ENCODE measurements at places on chromosomes 3 and 15.

- no peak overlapping the region for H3K4me3 ChIP-seq
- H3K27ac ChIP-seq: no peak overlapping the region
- no peaks in the 10 kb centered on the region for H3K36me3 ChIP-seq
- H3K4me1 ChIP-seq: no peaks in the 10 kb centered on the region
Observed at GRCh38 chr3:176401211-176401610, 796.1 kb downstream of the TBL1XR1 start.

- H3K27ac ChIP-seq: no peak overlapping the region
- no peaks in the 10 kb centered on the region for H3K4me1 ChIP-seq
- H3K27me3 ChIP-seq: no peaks in the 10 kb centered on the region
- H3K36me3 ChIP-seq: no peaks in the 10 kb centered on the region
- DNase-seq: no peak
- H3K4me3 ChIP-seq: no peak overlapping the region
Observed at GRCh38 chr3:195194559-195195206, 76.3 kb downstream of the XXYLT1 start.

- H3K27ac ChIP-seq: no peak overlapping the region
- DNase-seq: no peak
- no peaks in the 10 kb centered on the region for H3K36me3 ChIP-seq
- no peaks in the 10 kb centered on the region for H3K4me1 ChIP-seq
Observed at GRCh38 chr15:42073418-42073817, 20.9 kb downstream of the PLA2G4D start.

DNA sequence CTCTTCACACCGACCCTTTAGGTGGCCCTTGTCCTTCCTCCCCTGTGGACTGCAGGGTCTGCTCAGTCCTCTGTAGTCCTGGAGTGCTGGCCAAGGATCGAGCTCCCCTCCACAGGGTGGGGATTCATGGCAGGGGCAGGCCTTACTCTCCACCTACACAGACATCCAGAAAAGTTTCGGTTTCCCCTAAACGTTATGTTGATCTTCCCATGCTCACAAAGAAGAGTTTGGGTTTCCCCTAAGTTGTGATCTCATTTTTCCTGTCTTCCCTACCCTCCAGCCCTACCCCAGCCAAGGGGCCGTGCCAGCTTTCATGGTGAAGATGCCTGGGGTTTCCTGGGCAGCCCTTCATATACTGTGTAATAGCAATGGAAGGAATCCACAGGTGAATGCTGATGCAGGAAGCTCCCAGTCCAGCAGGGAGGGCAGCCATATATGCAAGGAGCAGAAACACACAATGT, 10.3 kb downstream of the STOML1 start:
- peak overlapping the region; percentile 79 for H3K27ac ChIP-seq
- H3K4me3 ChIP-seq: no peak overlapping the region
- no peaks in the 10 kb centered on the region for H3K36me3 ChIP-seq
- no peaks in the 10 kb centered on the region for H3K4me1 ChIP-seq

DNA sequence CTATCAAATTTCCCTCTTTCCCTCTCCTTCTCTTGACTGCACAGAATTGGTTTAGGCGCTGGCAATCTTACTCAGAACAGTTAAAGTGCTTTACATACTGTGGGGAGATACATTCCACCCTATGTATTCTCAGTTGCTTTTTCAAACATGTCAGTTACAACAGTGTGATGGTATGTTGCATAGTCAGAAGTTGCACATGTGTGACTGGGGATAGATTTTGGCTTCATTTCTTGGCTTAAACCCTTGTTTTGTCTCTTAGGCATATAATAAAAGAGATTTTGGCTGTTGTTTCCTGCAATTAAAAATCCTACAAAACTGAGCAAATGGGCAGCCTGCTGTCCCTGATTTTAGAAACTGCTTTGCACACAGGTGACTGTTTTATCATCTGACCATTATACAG, 86.7 kb downstream of the PIK3R4 start:
- H3K36me3 ChIP-seq: no peaks in the 10 kb centered on the region
- no peak overlapping the region for H3K27ac ChIP-seq
- no peaks in the 10 kb centered on the region for H3K27me3 ChIP-seq

GRCh38 chr15:92466834-92467233, 73.2 kb downstream of the ST8SIA2 start:
- DNase-seq: no peak
- no peak overlapping the region for H3K27ac ChIP-seq
- H3K36me3 ChIP-seq: no peaks in the 10 kb centered on the region
- no peaks in the 10 kb centered on the region for H3K4me1 ChIP-seq

DNA sequence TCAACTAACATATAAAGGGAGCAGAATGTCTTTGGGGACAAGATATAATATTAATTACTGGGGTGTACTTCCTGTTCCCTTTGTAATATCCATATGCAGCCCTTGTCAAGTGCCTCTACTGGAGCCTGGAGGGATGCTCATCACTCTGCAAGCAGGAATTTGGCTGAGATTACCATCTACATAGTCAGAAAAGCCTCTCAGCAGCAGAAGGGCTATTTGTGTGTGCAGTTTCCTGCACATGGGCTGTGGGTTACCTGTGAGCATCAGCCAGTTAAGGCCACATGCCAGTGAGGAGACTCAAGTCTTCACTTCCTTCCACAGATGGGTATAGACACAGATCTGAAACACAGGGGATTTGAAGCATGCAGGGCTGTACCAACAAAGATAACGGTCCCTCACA, 278.1 kb upstream of the PLSCR5 start:
- no peak overlapping the region for H3K4me3 ChIP-seq
- H3K27ac ChIP-seq: no peak overlapping the region
- no peaks in the 10 kb centered on the region for H3K27me3 ChIP-seq
- no peak for DNase-seq

DNA sequence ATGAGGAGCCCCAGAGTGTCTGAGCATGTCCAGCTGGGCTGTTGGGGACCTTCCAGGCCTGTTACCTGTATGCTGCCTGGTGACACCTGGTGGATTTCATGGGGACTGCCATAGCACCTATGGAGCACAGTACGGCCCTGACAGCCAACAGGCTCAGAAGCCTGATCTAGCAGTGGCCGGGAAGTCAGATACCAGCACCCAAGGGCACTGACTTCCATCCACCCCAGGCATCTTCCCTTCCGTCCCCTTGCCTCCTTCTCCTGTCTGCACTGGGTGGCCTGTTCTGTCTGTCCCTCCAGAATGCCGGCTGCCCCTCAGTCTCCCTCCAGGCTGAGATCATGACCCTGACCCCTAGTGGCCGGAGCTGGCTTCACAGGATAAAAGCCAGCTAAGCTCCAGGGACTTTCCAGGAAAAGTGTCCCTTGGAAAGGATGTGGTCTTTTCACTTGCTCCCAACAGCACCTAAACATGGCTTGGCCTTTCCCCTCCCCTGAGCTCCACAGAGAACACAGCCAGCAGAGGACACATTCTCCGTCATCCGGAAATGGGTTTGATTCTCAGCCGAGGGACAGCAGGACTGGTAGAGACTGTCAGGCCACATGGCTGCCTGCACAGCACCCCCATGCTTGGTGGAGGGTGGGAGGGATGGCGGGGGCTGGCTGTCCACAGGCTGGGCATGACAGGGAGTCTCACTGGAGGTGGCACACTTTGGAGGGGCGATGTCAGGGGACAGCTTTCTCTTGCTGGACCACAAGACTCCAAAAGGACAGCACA, 9.5 kb downstream of the RPS17 start:
- H3K36me3 ChIP-seq: peaks cover 4% of the 10 kb centered on the region
- H3K27ac ChIP-seq: no peak overlapping the region
- peak; percentile 79 for DNase-seq
- peak overlapping the region; percentile 54 for H3K4me3 ChIP-seq

- H3K4me1 ChIP-seq: no peaks in the 10 kb centered on the region
- no peak overlapping the region for H3K27ac ChIP-seq
- H3K27me3 ChIP-seq: no peaks in the 10 kb centered on the region
- peak; percentile 54 for DNase-seq
Observed at GRCh38 chr15:62135532-62136134, 29.5 kb downstream of the C2CD4B start.

Data from kidney (tissue), 22 donors.